Tracheal epithelial cell (primary cell): ENCODE measurements at places on chromosomes 11 and 22. TPM values are rescaled to one million over a fixed set of nuclear protein-coding genes. Genes with fewer than 3 reads are reported as not detected.

CARD18 gene
- not detected in 2 replicates for total RNA-seq

FOSL1 gene
- 7.0 and 33.3 TPM in 2 replicates for total RNA-seq

KRTAP5-2 gene
- not detected in 2 replicates for total RNA-seq

MYOD1 gene
- not detected in 2 replicates for total RNA-seq

B3GAT1 gene
- total RNA-seq: not detected in 2 replicates

AQP11 gene
- total RNA-seq: 0.24 TPM in 1 of 2 replicates, not detected in the other

MMP12 gene
- total RNA-seq: not detected in 2 replicates

CD3E gene
- not detected in 2 replicates for total RNA-seq

HIC2 gene
- 2.6 and 3.6 TPM in 2 replicates for total RNA-seq

OTOG gene
- total RNA-seq: under 0.01 TPM in 1 of 2 replicates, not detected in the other

PLEKHA7 gene
- 2.3 and 2.7 TPM in 2 replicates for total RNA-seq

PHOX2A gene
- not detected in 2 replicates for total RNA-seq

OSM gene
- not detected in 2 replicates for total RNA-seq

ANKRD42 gene
- total RNA-seq: 3.4 TPM in 2 replicates

CNGA4 gene
- total RNA-seq: 0.64 TPM in 1 of 2 replicates, not detected in the other

FOLR2 gene
- not detected in 2 replicates for total RNA-seq
